ENCODE measurements at places on chromosomes 4 and X.

DNA sequence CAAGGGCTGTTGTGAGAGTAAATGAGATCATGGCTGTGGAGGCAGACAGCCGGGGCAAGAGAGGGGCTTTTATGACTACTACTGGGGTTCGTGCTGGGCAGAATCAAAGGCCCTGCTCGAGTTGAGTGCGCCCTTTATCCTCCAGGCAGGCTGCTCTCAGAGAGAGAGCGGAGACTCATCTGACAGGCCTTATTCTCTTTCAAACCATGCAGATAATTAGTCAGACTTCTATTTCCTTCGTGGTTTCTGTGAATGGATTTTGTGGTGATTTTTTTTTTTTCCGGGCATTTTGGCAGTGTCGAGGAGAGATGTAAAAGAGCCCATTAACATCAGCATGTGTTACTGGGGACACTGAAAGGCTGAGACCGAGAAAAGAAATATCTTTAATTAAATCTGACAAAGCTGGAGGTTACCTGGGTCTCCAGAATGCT is 73.6 kb downstream of the MED28 start:
- DNase-seq = no peak

DNA sequence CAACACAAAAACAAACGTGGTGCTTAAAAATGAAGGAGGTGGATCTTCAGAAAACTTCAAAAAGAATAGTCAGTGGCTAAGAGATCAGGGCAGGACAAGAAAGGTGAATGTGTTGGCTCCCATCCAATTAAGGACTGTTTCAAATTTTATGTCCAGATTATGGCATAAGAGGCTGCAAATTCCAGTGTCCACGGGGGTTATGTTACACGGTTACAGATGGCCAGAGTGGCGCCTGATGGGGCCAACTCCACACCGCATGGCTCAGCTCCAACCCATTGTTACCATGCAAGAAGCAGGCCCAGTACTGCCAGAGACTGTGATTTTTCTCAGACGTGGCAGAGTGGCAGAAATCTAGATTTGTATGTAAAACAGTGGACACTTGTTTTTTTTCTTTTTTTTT is 168.4 kb upstream of the TENM3 start:
- no peak for DNase-seq

GRCh38 chr4:172042714-172043114 is 229.5 kb downstream of the GALNTL6 start:
- no peak for DNase-seq

- DNase-seq = no peak
Measured at GRCh38 chrX:46710425-46710824, 48.5 kb downstream of the SLC9A7 start.

- DNase-seq = no peak
Measured at GRCh38 chrX:17414839-17415238, 39.8 kb downstream of the NHS start.

DNA sequence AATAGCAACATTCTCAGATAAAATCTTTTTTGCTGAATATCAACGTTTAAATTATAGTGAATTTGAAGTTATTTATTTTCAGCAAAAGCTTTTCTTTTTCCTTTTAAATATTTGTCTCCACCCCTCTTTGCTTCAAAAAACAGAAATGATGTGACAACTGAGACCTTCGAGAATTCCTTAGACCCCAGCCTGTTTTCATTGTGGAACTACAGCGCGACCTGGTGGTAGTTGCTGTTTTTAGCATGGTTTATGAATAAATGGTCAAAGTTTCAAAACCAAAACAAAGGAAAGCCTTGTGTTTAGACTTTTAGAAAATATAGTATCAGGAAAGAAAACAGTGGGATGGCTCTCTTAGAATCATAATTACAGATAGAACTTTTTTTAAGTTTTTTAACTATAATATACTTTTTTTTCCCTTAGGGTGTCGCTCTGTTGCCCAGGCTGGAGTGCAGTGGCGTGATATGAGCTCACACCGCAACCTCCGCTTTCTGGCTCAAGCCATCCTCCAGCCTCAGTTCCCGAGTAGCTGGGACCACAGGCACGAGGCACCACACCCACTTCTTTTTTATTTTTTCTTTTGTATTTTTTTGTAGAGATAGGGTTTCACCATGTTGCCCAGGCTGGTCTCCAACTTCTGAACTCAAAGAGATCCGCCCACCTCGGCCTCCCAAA is 26.8 kb upstream of the TMEM184C start:
- DNase-seq = peak; percentile 41

- DNase-seq = no peak
Measured at GRCh38 chrX:23845351-23845817, 62.4 kb downstream of the APOO start.

- no peak for DNase-seq
Measured at GRCh38 chr4:94695384-94695783, 62.4 kb upstream of the BMPR1B start.

DNA sequence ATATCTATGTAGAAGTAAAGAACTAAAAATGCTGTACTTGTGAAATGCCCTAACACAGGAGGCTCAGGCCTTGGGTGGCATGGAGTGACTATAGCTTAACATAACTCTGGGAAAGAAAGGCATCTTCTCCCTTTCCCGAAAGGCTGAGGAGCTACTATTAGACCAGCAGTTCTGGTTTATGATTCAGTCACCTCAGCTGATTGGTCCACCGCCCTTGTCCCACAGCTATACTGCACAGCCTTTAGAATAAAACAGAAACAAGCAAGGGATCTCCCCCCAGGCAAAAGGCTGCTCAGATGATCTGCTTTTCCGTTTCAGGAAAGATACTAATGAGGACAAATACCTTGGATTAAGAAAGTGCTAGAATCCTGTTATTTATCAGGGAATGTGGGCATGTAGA is 171.3 kb downstream of the SNCA start:
- no peak for DNase-seq

GRCh38 chr4:109462297-109462696 is 28.7 kb downstream of the SEC24B start:
- no peak for DNase-seq

- no peak for DNase-seq
Measured at GRCh38 chrX:139126493-139126892, 404.0 kb upstream of the F9 start.

GRCh38 chrX:43573441-43574015 is 82.6 kb upstream of the MAOA start:
- DNase-seq = no peak

- DNase-seq = no peak
Measured at GRCh38 chr4:106996490-106996889, 39.6 kb downstream of the DKK2 start.

GRCh38 chr4:78150543-78150864 is 93.4 kb downstream of the FRAS1 start:
- DNase-seq = no peak

GRCh38 chr4:120082251-120082650 is 15.6 kb upstream of the MAD2L1 start:
- no peak for DNase-seq

DNA sequence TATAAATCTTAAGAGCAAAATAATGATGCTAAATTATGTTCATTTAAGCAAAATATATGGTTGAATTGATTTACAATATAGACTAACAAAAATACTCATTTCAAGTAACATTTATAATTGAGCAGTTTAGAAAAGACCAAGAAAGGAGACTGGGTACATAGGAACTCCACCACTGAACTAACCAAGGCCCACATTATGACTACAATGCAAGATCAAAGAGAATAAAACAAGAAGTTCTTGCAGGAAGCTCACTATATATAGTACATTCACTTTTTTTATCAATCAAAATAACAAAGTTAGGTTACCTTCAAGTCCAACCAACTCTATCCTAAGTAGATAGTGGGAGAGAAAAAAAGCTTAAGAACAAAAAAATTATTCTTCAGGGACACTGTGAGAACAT is 8.0 kb downstream of the CHIC2 start:
- DNase-seq = no peak

DNA sequence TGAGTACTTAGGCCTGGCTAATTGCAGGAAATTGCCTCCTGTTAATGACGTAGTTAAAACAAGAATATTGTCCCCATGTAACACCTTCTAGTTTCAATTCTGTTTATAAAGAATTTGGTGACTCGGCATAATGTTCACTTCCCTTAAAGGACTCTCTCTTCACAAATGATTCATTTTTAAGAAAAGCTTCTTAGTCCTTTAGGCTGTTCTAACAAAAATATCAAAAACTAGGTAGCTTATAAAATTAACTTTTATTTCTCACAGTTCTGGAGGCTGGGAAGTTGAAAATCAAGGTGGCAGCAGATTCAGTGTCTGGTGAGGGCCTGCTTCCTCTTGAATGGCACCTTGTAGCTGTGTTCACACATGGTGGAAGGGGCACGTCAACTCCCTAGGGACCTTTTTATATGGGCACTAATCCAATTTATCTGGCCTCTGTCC is 23.8 kb downstream of the COL25A1 start:
- no peak for DNase-seq

- no peak for DNase-seq
Measured at GRCh38 chr4:68865760-68866159, 50.0 kb downstream of the UGT2B10 start.

DNA sequence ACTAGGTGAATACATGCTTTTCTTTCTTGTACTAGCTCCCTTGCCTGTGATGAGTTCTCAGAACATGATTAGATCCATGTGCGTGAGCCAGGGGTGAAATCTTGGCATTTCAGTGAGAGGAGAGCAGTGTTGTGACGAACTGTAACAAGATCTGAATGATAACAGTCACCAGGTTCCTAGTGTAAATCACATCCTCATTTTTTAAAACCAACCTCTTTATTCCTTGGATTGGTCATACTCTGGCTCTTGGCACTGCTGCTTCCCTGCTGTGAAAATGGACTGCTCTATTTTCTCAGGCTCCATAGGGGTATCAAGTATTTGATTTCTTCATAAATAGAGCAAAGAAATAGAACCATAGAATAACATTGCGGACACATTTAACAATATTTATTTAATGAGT is 206.3 kb downstream of the SLC4A4 start:
- DNase-seq = no peak

DNA sequence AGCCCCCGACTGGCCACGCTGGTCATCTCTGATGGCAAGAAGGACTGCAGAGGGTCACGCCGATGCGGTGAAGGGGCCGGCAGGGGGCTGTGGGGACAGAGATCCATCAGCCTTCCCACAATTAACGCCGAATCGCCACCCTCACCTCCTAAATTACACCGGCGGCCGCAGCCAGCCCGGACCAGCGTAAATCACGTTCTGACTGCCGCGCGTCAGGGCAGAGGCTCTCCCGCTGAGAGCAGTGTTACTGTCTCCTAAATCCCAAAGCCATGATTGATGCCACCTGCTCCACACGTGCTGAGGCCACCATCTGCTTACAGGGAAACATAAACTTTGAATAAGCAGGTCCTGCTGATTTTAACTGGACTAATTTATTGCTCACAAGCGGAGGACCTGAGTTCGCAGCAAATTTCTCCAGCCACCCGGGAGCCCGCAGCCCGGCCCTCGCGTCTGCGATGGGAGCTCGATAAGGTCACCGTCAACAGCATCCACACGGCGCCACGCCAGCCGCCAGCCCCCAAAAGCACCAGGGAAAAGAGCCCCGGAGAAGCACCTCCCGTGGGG is 127.3 kb upstream of the NKX1-1 start:
- no peak for DNase-seq

- no peak for DNase-seq
Measured at GRCh38 chrX:97102938-97103337, 219.2 kb downstream of the RPA4 start.

Measured in CD4-positive, alpha-beta T cell treated with Interleukin-17A for 1 hour (primary cell).